ENCODE measurements at places on chromosomes 3 and 15. TPM values are rescaled to one million over a fixed set of nuclear protein-coding genes. Genes with fewer than 3 reads are reported as not detected.
A peak's percentile ranks its signal among the peaks of the same experiment; 100 is the strongest.

Gene DLL4
- total RNA-seq, result 5.2 TPM

Gene NAALADL2
- 4.9 TPM for total RNA-seq

Gene CPLX3
- 0.05 TPM for total RNA-seq

Gene AHSG
- total RNA-seq, result 0.33 TPM

DNA sequence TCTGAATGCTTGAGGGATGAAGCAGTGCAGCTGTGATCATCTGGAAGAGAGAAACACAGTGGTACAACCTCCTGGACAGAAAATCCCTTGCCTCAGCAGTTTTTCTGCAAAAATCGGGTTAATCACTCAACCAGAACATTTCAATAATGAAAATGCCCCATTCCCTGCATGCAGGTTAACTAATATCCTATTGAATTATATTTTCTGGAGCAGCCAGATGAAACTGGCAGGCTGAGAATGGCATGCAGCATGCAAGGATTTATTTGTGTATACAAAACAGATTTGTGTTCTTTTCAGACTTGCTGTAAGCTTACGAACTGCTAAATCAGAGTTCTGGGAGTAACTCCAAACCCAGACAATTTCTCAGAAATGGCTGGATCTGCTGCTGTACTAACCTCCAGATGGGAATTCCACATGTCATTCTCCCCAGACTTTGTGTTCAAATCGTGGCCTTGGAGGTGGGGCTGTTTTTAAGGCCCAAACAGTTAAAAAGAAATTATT lies 39.1 kb downstream of the SLC9A9 start:
- no peak overlapping the region for H3K27ac ChIP-seq
- H3K4me3 ChIP-seq, result no peak overlapping the region
- no peak for DNase-seq
- H3K36me3 ChIP-seq, result no peaks in the 10 kb centered on the region
- H3K4me1 ChIP-seq, result no peaks in the 10 kb centered on the region
- H3K27me3 ChIP-seq, result no peaks in the 10 kb centered on the region

GRCh38 chr3:71492566-71492965 lies 91.0 kb downstream of the FOXP1 start:
- DNase-seq, result no peak
- H3K4me3 ChIP-seq, result no peak overlapping the region
- H3K27me3 ChIP-seq, result no peaks in the 10 kb centered on the region
- peak overlapping the region; percentile 44 for H3K27ac ChIP-seq
- H3K4me1 ChIP-seq, result no peaks in the 10 kb centered on the region
- no peaks in the 10 kb centered on the region for H3K36me3 ChIP-seq

DNA sequence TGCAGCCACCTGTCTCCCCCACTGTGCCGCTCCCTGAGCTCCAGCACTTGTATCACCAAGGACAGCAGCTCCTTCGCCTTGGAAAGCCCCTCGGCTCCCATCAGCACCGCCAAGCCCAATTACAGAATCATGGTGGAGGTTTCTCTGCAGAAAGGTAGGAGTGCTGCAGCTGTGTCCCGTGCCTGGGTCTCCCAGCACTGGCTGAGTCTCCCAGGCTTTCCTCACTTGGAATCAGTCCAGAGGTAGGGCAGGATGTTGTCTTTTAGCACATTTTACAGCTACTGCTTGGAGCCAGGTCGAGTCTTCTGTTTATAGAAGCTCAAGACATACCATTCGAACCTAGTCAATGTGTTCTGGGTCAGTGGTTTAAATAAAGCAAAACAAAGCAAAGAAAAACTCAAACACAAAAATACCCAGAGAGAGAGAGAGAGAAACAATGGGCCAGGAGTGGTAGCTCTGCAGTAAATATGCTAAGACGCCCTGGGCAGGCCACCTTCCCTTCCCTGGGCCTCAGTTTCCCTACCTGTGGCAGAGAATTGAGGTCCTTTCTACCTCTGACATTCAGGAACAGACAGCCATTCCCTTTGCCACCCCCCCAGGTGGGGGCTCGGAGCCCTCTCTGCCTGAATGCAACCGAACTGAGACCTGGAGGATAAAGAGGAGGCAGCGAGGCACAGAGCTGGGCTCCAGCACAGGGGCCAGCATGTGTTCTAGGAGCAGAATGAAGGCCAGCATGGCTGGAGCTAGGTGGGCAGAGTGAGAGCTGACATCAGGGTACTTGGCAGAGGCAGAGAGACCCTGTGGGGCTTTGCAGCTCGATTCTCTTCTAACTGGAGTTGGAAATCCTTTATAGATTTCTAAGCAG lies 44.1 kb downstream of the STARD5 start:
- no peaks in the 10 kb centered on the region for H3K27me3 ChIP-seq
- no peak for DNase-seq
- H3K4me3 ChIP-seq, result no peak overlapping the region
- no peak overlapping the region for H3K27ac ChIP-seq
- peaks cover 26% of the 10 kb centered on the region for H3K4me1 ChIP-seq

DNA sequence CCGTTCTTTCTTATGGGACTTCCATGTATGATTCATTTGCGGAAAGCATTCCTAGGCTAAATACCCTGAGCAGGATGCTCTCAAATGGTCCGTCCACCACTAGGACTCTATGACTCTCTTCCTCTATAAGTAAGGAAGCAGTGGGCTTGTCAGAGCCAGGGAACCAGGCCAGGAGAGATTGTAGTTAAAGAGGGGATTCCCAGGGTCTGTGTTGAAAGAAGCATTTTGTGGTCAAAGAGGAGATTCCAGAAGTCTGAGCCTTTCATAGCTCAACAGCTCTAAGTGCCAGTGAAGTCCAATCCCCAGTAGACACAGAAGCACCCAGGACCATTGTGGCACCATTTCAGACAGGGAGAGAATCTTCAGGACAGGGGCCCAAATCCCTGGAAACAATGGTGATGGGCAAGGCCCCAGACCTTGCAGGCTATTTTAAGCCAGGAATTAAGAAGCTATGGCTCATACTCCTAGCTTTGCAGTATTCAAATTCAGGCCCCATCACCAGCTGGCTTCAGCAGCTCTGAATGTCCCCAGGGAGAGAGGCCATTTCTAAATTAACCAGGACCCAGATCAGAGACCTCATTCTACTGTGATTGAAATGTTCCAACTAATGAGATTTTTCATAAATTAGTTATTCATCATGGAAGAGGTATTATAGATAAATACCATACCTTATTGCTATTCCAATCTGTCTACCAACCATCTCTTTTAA lies 81.7 kb downstream of the CD47 start:
- no peaks in the 10 kb centered on the region for H3K27me3 ChIP-seq
- H3K36me3 ChIP-seq, result no peaks in the 10 kb centered on the region
- H3K27ac ChIP-seq, result no peak overlapping the region
- DNase-seq, result no peak
- H3K4me3 ChIP-seq, result no peak overlapping the region

- no peak overlapping the region for H3K27ac ChIP-seq
- no peak overlapping the region for H3K4me3 ChIP-seq
- H3K27me3 ChIP-seq, result no peaks in the 10 kb centered on the region
Observed at GRCh38 chr15:47326410-47327333, 390.6 kb upstream of the SEMA6D start.

DNA sequence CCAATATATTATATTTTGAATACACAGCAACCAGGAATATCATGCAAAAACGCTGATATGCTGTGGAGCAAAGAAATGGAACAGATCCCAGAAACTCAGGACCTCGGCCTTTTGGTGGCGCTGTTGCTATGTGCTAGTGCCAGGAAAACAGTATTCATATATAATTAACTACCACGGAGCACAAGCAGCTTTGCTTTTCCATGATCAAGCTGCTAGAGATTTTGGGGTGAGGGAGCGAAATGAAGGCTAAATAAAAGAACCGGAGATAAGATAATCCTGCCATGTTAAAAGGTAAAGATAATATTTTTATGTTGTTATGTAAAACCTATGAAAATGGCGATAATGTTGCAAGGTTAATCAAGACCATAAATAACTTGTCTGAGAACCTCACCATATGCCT lies 157.7 kb upstream of the FAM3D start:
- H3K4me1 ChIP-seq, result no peaks in the 10 kb centered on the region
- no peaks in the 10 kb centered on the region for H3K27me3 ChIP-seq
- no peak overlapping the region for H3K4me3 ChIP-seq
- H3K36me3 ChIP-seq, result no peaks in the 10 kb centered on the region
- DNase-seq, result no peak

- no peaks in the 10 kb centered on the region for H3K4me1 ChIP-seq
- no peaks in the 10 kb centered on the region for H3K27me3 ChIP-seq
- no peak overlapping the region for H3K27ac ChIP-seq
- no peak for DNase-seq
Observed at GRCh38 chr3:154059833-154060232, 61.4 kb upstream of the ARHGEF26 start.

- H3K4me1 ChIP-seq, result no peaks in the 10 kb centered on the region
- DNase-seq, result no peak
- H3K36me3 ChIP-seq, result no peaks in the 10 kb centered on the region
- H3K27ac ChIP-seq, result no peak overlapping the region
- no peak overlapping the region for H3K4me3 ChIP-seq
Observed at GRCh38 chr3:154926721-154927120, 153.4 kb upstream of the MME start.

GRCh38 chr15:93948726-93949125 lies 282.6 kb upstream of the MCTP2 start:
- no peak overlapping the region for H3K27ac ChIP-seq
- no peaks in the 10 kb centered on the region for H3K36me3 ChIP-seq
- H3K4me1 ChIP-seq, result no peaks in the 10 kb centered on the region
- no peak overlapping the region for H3K4me3 ChIP-seq
- no peaks in the 10 kb centered on the region for H3K27me3 ChIP-seq

DNA sequence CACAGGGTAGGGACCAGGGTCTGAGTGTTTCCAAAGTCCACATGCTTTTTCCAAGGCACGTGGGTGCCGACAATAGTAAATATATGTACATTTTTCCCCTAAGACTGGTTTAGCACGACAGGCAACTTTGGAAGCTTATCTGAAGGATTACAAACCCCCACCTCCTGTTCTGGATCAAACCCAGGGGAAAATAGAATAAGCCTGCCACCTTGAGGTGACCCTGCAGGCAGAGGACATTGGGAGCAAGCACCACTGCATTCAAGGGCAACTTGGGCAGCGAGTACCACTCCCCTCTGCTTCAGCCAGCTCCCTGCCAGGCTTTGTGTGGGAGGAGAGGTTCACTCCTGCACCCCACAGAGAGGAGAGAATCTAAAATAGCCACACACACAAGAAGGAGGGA lies 44.8 kb downstream of the KBTBD12 start:
- no peaks in the 10 kb centered on the region for H3K27me3 ChIP-seq
- DNase-seq, result peak; percentile 2
- no peak overlapping the region for H3K4me3 ChIP-seq
- H3K27ac ChIP-seq, result no peak overlapping the region
- no peaks in the 10 kb centered on the region for H3K4me1 ChIP-seq

- no peaks in the 10 kb centered on the region for H3K4me1 ChIP-seq
- no peak overlapping the region for H3K4me3 ChIP-seq
Observed at GRCh38 chr3:135451037-135451785, 514.3 kb upstream of the PPP2R3A start.

- H3K27ac ChIP-seq, result no peak overlapping the region
- H3K27me3 ChIP-seq, result peaks cover 23% of the 10 kb centered on the region
- DNase-seq, result no peak
Observed at GRCh38 chr3:24828011-24828410, 333.4 kb upstream of the THRB start.

Measured in thymus (tissue), 14 donors.